ENCODE measurements at places on chromosomes 6 and 20. TPM values are rescaled to one million over a fixed set of nuclear protein-coding genes. Genes with fewer than 3 reads are reported as not detected.

Gene PDE7B
- 8.0 TPM for total RNA-seq

Gene FERMT1
- 2.2 TPM for total RNA-seq

Gene TNNC2
- not detected for total RNA-seq

Gene FBXO5
- 1.4 TPM for total RNA-seq

Gene ADGRB3
- total RNA-seq: 1.7 TPM

Gene IMPG1
- total RNA-seq: not detected

Gene IL17A
- total RNA-seq: not detected

Gene MCHR2
- not detected for total RNA-seq

Gene ARMC12
- total RNA-seq: not detected

Gene CRISP2
- not detected for total RNA-seq

Data from heart right ventricle (tissue), 16 donors.